ENCODE measurements at places on chromosomes 1 and 21. TPM values are rescaled to one million over a fixed set of nuclear protein-coding genes. Genes with fewer than 3 reads are reported as not detected.

LCK gene
- not detected for total RNA-seq

SPATA21 gene
- total RNA-seq: not detected

GRCh38 chr1:41673806-41674205 is 189.3 kb upstream of the EDN2 start:
- DNase-seq: no peak

DNA sequence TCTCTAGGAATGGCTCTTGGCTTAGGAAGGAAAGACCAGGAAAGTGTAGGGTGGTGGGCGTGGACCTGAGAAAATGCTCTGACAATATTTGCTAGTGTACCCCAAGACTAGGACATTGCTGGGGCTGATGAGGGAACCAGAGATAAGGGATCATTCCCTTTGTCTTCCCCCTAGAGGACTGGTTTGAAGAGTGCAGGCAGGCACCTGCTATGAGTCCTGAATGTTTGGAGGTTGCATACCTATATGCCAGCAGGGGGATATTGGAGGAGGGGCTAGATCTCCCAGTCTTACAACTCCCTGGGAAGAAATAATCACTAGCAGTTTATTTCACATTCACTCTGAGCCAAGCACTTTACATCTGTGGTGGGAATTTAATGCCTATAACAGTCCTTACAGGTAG is 6.0 kb upstream of the BCL10 start:
- DNase-seq: no peak
